ENCODE measurements at places on chromosomes 7 and 10. TPM values are rescaled to one million over a fixed set of nuclear protein-coding genes. Genes with fewer than 3 reads are reported as not detected.

Gene SPDYE2
- total RNA-seq, result not detected

Gene ITGA8
- 1.5 TPM for total RNA-seq

Gene NKX2-3
- not detected for total RNA-seq

GRCh38 chr7:132685277-132685676 lies 109.0 kb upstream of the PLXNA4 start:
- H3K4me3 ChIP-seq, result no peak overlapping the region
- H3K4me1 ChIP-seq, result no peaks in the 10 kb centered on the region
- DNase-seq, result no peak
- no peaks in the 10 kb centered on the region for H3K27me3 ChIP-seq

DNA sequence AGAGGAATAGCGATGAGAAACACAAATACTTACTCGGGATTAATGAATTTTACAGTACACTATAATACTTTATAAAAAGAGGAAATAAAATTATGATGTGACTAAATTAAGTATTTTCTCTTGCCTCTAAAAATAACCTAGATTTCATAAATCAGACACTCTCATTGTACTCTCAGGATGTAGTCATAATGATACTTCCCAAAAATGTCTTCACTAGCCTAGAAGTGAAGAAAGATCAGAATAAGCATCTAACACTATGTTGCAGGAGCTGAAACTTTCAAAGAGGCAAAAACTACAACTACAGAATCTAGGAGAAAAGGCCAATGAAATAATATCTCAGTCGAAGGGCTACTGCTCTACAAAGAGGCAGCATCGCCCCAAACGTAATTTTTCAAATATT lies 49.4 kb downstream of the DNAJC1 start:
- H3K27ac ChIP-seq, result no peak overlapping the region
- DNase-seq, result no peak
- H3K36me3 ChIP-seq, result no peaks in the 10 kb centered on the region
- no peaks in the 10 kb centered on the region for H3K27me3 ChIP-seq
- no peak overlapping the region for H3K4me3 ChIP-seq
